ENCODE measurements at places on chromosomes 12 and 14. TPM values are rescaled to one million over a fixed set of nuclear protein-coding genes. Genes with fewer than 3 reads are reported as not detected.
A peak's percentile ranks its signal among the peaks of the same experiment; 100 is the strongest.

DNA sequence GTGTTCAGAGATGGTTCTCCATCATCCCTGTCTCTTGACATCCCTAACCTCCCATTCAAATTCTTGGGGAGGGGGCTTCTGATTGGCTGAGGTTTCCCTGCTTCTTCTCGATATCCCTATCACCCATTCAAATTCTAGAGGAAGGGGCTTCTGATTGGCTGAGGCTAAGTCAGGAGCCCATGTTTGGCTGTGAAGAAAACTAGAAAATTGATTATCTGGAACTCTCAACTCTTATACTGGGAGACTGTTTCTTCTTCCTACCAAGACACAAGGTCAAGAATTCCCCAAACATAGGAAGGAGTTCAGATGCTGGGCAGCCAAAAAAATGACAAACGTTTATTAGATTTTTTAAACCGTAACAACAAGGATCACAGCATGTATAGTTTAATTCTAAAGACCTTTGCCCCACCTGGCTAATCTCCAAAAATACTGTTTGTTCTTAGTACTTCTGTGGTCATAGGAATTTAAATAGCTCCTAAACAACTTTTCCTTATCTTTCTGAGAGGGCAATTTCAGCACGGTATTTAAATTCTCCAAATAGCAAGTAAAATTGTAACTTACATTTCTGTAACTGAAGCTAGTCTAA lies 26.4 kb downstream of the SPIC start:
- peak; percentile 76 for DNase-seq

FSCB gene
- 0.10 TPM for polyA plus RNA-seq

GRCh38 chr14:61749264-61749663 lies 13.0 kb upstream of the SNAPC1 start:
- no peak for DNase-seq

DNA sequence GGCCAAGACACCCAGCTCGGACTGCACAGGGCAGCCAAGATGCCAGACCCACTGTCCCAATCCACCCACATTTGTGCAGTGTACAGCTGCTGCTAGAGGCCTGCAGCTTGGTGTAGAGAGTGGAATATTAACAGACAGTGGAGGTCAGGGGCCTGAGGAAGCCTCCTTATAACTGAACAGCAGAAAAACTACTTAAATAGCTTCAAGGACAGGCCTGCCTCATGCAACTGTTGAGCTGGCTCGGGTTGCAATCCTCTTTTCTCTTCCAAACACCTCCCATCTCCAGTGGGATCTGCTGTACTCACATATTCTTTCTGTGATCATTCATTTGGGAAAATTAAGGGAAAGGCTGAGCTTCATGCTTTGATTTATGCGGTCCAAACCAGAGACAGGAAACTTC lies 1043.2 kb upstream of the TMEM132C start:
- no peak for DNase-seq

UNC79 gene
- polyA plus RNA-seq = 0.59 TPM

DNA sequence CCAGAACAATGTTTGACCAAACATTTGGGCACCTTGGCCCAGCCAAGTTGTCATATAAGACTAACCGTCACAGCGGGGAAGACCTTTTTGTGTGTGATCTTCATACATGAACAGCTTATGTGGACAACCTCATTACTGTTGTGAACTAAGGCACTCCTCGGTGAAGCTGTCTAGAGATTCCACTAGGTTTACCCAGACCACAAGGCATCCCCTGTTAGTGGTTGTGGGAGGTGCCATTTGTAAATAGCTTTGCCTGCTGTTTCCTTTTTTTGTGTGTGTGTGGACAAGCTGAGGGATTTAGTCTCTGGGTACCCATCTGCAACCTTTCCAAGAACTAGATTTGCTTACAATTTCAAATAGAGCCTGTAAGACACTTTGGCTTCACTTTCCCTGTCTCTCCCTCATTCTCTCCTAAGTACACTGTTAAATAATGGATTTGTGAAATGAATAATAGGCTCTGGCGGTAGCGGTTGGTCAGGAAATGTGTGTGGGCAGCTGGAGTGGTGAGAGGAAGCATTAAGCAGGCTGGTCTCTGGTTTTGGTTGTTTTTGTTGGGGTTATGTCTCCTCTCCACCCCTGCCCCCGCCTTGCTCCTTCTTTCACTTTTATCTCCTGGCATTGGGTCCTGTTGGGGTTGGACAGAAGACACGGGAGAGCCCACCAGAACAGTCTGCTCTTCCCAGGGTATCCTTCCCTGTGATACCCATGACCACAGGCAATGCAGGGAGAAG lies 727.6 kb downstream of the VRK1 start:
- no peak for DNase-seq

FAM90A1 gene
- 2.4 TPM for polyA plus RNA-seq

MANSC4 gene
- polyA plus RNA-seq = 0.42 TPM

GRCh38 chr12:130666645-130667044 lies 49.5 kb downstream of the RIMBP2 start:
- DNase-seq = no peak

NEUROD4 gene
- polyA plus RNA-seq = 0.09 TPM

- no peak for DNase-seq
Observed at GRCh38 chr12:9387450-9387849, 179.3 kb upstream of the PZP start.

MYF6 gene
- 0.31 TPM for polyA plus RNA-seq

DNA sequence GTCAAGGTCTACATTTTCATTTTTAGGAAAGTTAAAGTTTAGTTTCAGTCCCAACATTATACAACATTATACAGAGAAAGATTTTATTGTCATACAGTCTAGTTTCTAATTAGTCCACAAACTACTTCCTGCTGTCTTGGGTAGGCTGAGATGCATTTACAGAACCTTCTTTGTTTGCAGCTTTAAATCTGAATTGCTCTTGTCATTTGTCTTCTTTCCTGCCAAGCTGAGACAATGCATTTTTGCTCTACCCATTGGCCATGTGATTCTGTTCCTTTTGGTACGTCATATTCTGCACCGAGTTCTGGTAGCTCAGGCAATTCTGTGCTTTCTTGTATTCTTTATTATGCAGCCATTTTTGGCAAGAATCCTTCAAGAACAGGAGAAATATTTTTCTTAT lies 228.5 kb downstream of the ATP23 start:
- DNase-seq = no peak

DNA sequence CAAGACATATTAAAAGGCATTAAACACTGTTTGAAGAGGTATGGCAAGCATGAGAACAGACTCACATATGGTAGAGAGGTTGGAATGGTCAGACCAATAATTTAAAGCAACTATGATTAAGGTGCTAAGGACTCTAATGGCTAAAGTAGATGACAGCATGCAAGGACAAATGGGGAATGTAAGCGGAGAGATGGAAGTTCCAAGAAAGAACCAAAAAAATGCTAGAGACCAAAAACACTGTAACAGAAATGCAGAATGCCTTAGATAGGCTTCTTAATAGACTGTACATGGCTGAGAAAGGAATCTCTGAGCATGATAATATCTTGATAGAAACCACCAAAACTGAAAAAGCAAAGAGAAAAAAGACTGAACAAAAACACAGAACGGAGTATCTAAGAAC lies 77.4 kb downstream of the RIN3 start:
- no peak for DNase-seq

EIF4B gene
- polyA plus RNA-seq = 558 TPM

GRCh38 chr12:66808606-66809005 lies 129.7 kb upstream of the GRIP1 start:
- DNase-seq = no peak

- DNase-seq = peak; percentile 21
Observed at GRCh38 chr14:21267886-21268616, 1.2 kb downstream of the HNRNPC start.

P2RX7 gene
- 1.6 TPM for polyA plus RNA-seq

RPGRIP1 gene
- 0.74 TPM for polyA plus RNA-seq

DNA sequence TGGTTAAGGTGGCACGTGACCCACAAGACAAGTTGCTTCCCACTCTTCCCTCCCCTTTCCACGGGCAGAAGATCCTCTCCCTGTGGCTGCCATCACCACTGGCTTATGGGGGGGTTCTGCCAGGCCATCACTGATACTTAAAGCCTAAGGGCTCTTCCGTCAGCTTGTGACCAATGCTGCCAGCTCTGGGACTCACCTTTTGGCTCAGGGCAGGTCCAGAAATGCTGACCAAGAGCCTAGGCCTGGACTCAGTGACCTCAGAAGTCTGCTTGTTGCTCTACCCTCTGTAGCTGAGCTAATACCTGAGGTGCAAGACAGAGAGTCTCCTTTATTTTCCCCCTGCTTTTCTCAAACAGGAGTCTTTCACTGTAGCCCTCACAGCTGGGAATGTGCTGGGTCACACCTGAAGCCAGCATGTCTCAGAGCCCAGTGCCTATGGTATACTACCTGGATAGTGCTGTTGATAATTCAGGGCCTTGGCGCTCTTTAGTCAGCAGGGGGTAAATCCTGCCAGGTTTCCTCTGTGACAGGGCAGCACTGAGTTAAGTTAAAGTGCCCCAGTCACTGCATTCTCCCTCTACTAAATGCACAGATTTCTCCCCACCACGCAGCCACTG lies 19.7 kb downstream of the FGD4 start:
- DNase-seq = no peak

- DNase-seq = no peak
Observed at GRCh38 chr14:74660863-74661262, 48.8 kb upstream of the LTBP2 start.

- no peak for DNase-seq
Observed at GRCh38 chr14:73248108-73248868, 11.0 kb downstream of the PAPLN start.

DNA sequence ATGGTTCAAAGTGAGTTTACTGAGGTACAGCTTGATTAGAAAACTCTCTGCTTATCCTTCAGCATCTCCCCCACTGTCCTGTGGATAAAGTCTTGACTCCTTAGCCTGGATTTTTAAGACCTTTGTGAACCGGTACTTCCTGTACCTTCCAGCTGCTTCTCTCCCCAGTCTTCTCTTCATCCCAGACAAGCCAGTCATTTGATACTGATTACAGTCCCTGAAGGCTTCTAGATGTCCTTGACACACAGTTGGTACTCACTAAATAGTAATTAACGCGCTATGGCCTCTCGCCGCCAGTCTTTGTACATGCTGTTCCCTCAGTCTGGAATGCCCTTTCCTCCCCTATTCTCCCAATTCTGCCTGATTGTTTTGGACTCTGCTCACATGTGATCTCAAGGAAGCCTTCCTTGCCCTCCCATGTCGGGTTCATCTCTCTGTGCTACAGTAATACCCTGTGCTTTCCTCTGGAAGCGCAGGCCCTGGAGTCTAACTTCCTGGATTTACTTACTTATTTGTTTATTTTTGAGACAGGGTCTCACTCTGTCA lies 50.6 kb upstream of the PTGR2 start:
- DNase-seq = no peak

- no peak for DNase-seq
Observed at GRCh38 chr14:33689680-33690079, 261.2 kb downstream of the EGLN3 start.

NID2 gene
- polyA plus RNA-seq = 560 TPM

- DNase-seq = no peak
Observed at GRCh38 chr12:106271575-106272505, 24.0 kb upstream of the CKAP4 start.

DNA sequence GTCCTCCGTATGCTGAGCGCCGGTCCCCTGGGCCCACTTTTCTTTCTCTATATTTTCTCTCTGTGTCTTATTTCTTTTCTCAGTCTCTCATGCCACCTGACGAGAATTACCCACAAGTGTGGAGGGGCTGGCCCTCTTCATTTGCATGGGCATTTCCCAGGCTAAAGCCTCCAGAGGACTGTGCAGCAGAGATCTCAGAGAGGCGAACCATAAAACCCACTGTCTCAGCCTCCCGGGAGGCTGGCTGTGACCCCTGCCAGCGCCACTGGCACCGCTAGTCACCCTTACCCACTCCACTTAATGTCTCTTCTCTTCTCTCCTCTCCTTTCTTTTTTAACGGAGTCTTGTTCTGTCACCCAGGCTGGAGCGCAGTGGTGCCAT lies 7.1 kb upstream of the SERPINA9 start:
- DNase-seq = no peak

GRCh38 chr14:61939776-61940175 lies 177.6 kb downstream of the SNAPC1 start:
- DNase-seq = no peak

GRCh38 chr12:130169256-130169655 lies 7.0 kb downstream of the FZD10 start:
- DNase-seq = no peak

GRCh38 chr12:68932128-68932960 lies 627 bp downstream of the CPM start:
- no peak for DNase-seq

HOXC12 gene
- polyA plus RNA-seq = not detected

DNA sequence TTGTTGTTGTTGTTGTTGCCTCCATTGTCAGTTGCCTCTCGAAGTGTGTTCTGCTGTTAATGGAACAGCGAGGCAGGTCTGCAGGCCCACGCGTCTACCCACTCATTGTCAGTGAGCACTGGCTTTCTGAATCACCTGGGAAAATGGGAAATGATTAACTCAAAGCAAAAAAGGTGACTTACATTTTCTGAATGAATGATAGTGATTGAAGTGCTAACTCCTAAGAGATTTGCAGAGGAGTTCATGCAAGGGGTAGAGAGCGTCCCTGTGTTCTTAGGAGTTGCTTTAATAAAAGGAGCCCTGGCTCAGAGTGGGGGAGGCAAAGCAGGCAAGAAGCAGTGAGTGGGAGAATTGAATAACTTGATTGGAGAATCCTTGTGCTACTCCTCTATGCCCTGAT lies 177.6 kb downstream of the CAND1 start:
- DNase-seq = no peak

DNA sequence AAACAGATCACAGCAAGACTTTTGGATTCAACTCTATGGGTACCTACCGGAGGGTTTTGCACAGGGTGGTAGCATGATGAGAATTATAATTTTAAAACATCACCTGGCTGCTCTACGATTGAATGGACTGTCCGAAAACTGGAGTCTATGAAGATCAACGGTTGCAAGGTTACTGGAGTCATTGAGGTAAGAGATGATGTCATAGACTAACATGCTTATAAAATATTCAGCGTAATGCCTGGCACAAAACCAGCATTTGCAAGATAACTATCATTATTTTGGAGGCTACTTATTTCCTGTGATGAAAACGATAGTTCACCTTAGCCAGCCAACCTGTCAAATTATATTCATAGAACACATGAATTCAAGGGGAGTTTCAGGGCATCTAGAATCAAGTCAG lies 580.6 kb upstream of the TBX3 start:
- DNase-seq = no peak

- DNase-seq = no peak
Observed at GRCh38 chr14:32230695-32231280, 27.7 kb upstream of the RNU6-8 start.

GRCh38 chr12:23948291-23948690 lies 1.2 kb downstream of the SOX5 start:
- DNase-seq = no peak

GRCh38 chr12:94623161-94623920 lies 27.0 kb downstream of the TMCC3 start:
- no peak for DNase-seq

WNT5B gene
- polyA plus RNA-seq = 5.8 TPM
